ENCODE measurements at places on chromosomes 5 and 9.
A peak's percentile ranks its signal among the peaks of the same experiment; 100 is the strongest.

GRCh38 chr5:109351988-109352864 lies 57.5 kb downstream of the PJA2 start:
- DNase-seq, result no peak

DNA sequence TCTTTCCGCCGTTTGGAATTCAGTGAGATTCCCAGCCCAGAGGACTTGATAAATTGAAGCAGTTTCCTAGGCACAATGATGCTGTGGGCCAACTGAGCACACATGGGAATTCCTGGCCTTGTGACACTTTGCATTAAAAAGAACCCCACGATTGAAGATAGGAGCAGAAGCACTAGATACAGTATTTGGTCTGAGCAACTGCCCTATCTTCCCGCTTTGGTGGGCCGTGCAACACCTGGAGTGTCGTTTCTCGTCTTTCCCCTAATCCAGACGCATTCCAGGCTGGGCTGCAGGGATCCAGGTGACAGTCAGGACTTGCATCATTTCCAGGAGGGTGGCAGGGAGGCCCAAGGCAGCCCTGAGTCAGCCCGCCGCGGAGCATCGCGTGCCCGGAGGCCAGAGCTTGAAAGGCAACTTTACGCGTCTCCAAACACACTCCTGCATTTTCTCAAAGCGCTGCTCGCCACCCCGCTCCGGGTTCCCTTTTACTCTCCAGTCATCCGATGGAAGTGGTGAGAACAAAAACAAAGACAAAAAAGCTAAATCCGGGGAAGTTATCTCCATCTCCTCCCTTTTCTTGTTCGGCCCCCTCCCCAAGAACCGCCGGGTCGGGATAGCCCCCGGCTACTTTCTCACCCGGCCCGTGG lies 753 bp upstream of the STC2 start:
- peak; percentile 39 for DNase-seq

- DNase-seq, result peak; percentile 83
These were observed 75.4 kb downstream of the CFAP77 start for GRCh38 chr9:132485393-132485792.

GRCh38 chr9:74479711-74480110 lies 17.4 kb upstream of the RORB start:
- DNase-seq, result no peak

- no peak for DNase-seq
These were observed at the start of gene IDNK for GRCh38 chr9:83622939-83623678. Gene IDNK, plus strand, starts transcription at chr9:83623143. Its CDS starts 29 bp downstream, at chr9:83623172.

- DNase-seq, result no peak
These were observed 43.6 kb downstream of the SEC61B start for GRCh38 chr9:99265691-99266090.

GRCh38 chr5:84292000-84292642 lies 92.6 kb downstream of the EDIL3 start:
- no peak for DNase-seq

- DNase-seq, result no peak
These were observed 194.0 kb downstream of the HTR1A start for GRCh38 chr5:63768221-63768620.

DNA sequence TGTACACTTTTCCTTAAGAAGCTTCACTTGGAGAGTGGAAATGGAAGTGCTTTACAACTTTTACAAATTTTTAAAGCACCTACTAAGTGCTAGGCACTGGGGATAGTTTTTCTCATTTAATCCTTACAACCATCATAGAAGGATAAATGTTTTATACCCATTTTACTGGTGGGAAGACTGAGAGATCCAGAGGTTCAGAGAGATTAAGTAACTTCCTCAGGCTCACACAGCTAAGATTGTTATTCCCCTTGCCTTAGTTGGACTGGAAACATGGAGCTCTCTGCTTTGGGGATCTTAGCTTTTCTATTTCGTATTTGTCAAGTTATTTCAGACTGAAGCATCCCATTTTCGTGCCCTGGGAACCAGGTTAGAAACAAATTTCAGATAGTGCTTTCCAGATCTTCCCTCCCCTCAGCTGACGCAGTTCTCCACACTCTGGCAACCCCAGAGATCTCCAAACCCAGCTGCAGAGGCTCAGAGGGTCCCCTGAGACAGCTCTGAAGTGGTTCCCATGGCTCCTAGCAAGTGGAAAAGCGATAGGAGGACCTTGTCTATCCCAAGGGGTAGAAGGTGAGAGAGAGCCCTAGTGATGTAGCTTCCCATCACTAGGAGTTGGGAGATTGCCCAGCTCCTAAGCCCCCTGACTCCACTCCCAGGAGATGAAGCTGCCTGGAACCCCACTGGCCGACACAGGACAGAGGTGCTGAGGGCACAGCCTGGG lies 16.2 kb upstream of the GABBR2 start:
- DNase-seq, result no peak

DNA sequence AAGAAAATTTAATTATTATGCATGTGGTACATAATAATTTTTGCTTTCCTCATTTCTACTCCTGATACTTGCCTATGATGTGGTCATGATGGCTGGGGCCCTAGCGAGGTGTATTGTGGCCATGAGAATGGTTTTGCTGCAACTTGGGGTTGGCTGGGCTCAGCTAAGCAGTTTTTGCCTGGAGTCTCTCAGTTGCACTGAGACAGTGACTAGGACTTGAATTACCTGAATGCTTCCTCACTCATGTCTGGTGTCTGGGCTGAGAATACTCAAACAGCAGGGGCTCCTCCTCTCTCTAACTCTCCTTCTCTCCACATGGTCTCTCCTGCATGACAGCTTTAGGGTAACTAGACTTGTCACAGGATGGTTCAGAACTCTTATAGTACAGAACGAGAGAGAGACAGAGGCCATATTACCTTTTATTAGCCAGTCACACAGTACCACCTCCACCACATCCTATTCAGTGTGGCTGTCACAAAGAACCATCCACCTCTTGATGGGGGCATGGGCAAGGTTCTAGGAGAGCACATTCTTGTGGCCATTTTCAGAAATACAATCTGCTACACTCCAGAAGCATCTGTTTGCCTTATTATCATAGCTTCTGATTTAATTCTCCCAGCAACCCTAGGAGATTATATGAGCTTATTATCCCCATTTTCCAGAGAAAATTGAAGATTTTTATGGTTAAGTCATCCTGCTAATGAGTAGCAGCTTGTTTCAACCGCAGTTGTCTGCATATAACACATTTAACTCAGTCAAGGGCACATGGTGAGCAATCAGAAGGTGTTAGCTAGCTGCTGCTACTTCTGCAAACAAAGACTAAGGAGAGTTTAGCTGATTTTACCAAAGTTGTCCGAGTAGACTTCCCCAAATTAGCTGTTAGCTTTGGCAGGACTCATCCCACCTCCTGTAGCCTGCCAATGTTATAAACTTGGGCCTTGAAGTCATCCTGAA lies 245.1 kb downstream of the DOCK8 start:
- no peak for DNase-seq

GRCh38 chr5:159337016-159337955 lies 7.0 kb upstream of the IL12B start:
- no peak for DNase-seq

DNA sequence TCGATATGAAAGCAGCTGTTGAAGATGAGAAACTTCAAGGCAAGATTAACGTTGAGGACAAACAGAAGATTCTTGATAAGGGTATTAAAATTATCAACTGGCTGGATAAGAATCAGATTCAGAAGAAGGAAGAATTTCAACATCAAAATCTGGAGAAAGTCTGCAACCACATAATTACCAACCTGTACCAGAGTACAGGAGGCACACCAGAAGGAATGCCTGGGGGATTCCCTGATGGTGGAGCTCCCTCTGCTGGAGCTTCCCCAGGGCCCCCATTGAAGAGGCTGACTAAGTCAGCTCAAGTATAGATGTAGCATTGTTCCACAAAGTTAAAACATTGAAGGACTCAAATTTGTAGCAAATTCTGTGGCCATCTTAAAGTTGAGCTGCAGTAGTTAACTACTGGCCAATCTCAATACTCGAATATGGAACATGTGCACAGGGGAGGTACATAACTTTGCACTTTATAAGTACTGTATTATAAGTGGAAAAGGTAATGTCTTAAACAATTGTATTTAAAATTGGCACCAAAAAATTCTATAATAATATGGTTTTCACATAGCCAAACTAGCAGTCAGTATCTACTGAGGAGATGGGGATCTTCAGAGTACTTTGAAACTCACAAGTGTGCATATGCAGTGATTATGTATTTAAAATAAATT lies 237.5 kb downstream of the CHSY3 start:
- peak; percentile 13 for DNase-seq

DNA sequence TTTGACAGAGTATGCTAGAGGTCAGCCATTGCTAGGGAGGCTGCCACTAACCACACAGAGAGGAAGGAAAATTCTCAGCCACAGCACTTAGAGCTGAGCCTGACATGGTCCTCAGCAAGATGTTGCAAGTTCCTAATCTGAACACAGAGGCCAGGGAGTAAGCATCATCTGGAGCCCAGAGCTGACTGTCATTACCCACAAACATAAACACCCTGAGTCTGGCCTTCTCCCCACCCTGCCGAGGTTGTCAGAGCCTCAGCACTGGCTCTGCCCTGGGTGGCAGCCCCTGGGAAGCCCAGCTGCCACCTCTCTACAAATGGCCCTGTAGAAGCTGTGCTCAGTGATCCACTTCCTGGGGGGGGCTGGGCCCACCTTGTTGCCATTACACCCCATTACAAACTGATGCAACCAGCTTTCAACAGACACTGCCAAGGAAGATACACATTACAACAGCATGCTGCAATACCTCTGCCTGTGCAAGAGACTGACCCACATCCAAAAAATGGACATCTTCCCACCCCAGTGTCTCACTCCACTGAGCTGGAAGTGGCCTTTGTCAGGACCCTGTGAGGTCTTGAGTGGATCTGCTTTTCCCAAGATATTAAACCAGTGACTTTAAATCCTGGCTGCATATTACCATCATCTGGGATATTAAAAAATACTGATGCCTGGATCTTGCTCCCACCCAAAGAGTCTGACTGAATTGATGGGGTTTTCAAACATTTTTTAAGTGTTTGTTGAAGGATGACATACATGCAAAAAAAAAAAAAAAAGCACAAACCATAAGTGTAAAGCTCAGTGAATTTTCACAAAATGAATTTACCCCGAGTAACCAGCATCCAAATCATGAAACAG lies 33.0 kb downstream of the IRF1 start:
- no peak for DNase-seq

- no peak for DNase-seq
These were observed 203.8 kb downstream of the TSSK1B start for GRCh38 chr5:113230711-113231652.

DNA sequence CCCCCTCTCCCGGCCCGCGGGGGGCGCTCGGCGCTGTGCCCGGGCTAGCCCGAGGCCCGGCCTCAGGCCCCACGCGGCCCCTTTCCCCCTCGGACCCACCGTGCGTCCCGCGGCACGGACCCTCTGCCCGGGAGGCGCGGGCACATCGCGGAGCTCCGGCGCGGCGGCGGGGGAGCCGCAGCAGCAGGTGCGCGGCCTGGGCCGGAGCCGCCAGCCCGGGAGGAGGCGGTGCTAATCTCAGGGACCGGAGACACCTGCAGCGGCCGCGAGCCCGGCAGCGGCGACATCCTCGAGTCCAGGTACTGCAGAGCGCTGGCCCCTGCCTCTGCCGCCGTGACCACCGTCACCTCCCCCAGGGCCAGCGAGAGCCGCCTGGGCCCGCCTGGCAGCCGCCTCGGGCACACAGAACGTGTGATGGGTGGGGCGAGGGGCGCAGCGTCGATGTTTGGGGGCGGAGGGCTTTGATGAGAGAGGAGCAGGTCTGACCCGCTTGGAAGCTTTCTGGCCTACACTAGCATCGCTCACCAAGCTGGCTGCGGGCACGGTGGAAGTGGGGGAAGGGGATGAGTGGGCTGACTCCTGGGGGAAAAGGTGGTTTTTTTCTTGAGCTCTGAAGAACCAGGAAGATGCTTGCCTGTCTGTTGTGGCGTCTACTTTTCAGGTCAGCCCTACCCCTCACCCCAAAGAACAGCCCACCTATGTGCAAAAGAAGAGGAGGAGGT lies 524 bp downstream of the CYFIP2 start:
- no peak for DNase-seq

GRCh38 chr5:126961702-126962101 lies 68.7 kb downstream of the MARCHF3 start:
- DNase-seq, result no peak

DNA sequence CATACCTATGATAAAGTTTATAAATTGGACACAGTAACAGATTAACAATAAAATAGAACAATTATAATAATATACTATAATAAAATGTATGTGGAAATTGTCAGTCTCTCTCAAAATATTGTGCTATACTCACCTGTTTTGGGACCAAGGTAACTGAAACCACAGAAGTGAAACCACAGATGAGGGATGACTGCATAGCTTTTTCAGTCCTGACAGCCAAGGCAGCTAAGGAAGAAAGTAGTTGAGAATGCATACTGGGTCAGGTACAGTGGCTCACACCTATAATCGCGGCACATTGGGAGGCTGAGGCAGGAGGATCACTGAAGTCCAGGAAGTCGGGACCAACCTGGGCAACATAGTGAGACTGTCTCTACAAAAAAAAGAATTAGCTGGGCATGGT lies 8.9 kb downstream of the SRP19 start:
- DNase-seq, result no peak

DNA sequence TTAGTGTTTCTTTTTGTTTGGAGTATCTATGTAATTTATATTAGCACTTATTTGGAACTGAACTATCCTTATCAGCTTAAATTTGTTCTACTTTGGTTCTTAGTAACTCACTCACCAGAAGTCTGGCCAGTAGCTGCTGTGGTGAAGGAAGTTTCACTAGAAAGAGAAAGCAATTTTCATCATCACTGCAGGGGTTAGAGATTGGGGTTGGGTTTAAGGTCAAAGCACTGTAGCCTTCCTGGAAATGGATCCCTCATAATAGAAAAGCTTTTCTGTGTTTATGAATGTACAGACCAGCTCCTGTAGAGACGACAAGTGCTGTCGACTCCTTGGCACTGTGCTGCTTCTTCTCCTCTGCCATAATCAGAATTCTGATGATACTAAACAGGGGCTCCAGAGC lies 22.2 kb downstream of the MROH2B start:
- no peak for DNase-seq

DNA sequence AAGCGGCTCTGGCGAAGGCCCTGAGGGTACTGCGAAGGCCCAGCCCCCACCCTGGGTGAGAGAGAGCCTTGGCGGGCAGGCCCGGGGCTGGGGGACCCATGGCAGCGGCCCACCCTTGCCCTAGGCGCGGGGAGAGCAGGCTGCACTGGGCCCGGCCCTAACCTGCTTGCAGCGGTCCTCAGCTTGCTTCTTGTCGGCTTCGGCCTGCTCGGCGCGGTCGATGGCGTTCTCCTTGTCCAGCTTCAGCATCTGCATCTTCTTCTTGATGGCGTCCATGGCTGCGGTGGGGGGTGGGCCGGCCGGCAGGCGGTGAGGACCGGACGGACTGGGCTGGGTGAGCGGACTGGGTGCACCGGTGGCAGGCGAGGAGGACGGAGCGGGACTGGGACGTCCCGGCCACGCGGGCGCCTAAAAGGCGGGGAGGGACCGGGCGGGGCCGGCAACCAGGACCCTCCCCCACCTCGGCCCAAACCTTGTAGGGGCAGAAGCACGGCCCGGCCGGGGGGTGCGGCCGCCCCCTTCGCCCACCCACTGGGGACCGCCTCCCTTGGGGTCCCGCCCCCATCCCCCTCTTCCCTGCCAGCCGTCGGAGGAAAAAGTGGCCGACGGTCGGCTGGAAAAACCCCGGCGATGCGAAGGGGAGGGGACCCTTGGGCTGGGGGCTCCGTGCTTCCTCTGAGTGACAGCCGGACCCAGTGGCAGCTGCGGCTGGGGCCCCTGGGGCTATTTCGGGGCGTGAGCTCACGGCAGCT lies at the start of gene TPM2:
TSS of gene TPM2 (minus strand) at position 384 of the 752 bp plus-strand sequence. CDS start at position 276, 108 bp downstream.
- DNase-seq, result no peak

- peak; percentile 31 for DNase-seq
These were observed 82.5 kb downstream of the PRRT1B start for GRCh38 chr9:131627648-131628458.

All from NCI-H524 (cell line).